G401 (cell line): ENCODE measurements at places on chromosomes 4 and X. TPM values are rescaled to one million over a fixed set of nuclear protein-coding genes. Genes with fewer than 3 reads are reported as not detected.

DNA sequence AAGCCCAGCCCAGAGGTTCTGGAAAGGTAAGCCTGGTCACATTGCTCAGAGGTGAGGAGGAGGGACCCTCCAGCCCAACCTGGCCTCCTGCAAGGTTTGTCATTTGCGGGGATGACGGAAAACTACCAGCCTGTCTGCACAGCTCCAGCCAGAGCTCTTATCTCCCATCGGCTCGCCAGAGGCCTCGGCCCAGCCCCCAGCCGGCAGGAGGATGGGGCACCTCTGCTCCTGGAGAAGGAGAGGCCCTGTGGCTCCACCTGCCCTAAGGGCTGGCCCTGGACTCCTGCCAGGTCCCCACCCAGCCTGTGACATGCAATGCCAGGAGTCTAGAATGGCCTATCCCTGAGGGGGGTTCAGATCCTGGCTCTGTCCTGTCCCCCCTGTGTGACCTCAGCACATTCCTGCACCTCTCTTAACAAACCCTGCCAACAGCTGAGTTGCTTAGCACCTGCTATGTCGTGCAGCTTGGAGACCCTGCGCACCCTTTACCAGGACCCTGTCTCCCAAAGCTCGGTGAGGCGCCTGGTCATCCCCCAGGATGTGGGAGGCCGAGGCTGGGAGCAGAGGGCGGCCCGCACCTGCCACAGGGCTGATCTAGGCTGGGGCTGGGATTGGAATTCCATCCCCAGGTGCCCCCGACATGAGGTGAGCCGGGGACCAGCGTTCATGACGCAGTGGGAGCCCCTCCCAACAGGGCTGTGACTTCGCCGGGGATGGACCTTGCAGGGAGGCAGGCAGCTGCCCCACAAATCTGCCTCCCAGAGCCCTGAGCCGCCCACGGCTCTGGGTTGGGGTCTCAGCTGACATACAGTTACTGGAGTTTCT is 14.4 kb downstream of the ADRA2C start:
- no peak for DNase-seq

DNA sequence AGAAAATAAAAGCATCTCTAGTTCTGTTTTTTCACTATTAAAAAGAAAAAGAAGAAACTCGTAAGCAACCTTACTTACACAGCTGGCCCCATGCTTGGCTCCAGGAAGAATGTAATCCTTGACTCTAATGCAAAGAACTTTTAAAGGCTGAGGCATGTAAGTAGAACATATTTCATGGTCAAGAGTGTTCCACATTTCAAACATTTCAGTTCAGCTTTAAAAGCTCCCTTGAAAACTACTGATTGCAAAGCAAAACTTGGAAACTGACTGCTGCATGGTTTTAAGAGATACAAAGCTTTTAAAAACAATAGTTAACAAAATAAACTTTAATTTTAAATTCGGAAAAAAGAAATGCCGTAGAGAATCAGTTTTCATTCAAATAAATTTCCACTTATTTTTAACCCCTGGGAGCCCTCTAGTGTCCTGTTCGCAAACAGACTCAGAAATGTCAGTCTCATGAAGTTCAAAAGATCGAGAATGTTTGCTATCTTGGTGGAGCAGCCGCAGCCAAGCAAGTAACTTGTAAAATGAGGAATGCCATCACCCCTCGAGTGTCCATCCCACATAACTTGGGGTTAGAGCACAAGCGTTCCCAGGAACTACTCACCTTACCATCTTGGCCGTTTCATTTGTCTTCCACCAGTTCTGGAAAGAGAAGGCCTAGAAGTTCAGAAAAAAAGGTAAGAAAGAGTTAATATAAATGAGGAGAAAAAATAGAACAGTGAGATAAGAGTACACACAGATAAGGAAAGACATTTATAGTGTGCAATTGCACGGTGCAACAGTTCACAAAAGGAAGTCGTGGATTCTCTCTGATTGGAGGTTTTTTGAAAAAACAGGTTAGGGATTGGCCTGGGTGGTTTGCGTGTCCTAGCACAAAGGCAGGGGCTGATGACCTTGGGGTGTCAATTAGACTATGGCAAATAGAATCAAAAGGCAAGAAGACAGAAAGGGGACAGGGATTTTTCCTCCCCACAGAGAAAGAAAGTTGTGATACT is at the start of gene GASK1B:
Gene GASK1B (minus strand): TSS at position 765 of the 998 bp plus-strand sequence. CDS start 1,650 bp downstream, outside the sequence.
- DNase-seq = peak; percentile 38

GRCh38 chrX:39242187-39242586 is 440.9 kb downstream of the MID1IP1 start:
- DNase-seq = peak; percentile 39

- no peak for DNase-seq
Observed at GRCh38 chr4:139596034-139596683, 40.1 kb upstream of the SETD7 start.

GRCh38 chr4:931194-931959 is 739 bp downstream of the GAK start:
- DNase-seq = no peak

- no peak for DNase-seq
Observed at GRCh38 chr4:39029752-39030694, 2.2 kb downstream of the TMEM156 start.

GRCh38 chrX:57918750-57919436 is 8.6 kb upstream of the ZXDA start:
- DNase-seq = peak; percentile 48

DNA sequence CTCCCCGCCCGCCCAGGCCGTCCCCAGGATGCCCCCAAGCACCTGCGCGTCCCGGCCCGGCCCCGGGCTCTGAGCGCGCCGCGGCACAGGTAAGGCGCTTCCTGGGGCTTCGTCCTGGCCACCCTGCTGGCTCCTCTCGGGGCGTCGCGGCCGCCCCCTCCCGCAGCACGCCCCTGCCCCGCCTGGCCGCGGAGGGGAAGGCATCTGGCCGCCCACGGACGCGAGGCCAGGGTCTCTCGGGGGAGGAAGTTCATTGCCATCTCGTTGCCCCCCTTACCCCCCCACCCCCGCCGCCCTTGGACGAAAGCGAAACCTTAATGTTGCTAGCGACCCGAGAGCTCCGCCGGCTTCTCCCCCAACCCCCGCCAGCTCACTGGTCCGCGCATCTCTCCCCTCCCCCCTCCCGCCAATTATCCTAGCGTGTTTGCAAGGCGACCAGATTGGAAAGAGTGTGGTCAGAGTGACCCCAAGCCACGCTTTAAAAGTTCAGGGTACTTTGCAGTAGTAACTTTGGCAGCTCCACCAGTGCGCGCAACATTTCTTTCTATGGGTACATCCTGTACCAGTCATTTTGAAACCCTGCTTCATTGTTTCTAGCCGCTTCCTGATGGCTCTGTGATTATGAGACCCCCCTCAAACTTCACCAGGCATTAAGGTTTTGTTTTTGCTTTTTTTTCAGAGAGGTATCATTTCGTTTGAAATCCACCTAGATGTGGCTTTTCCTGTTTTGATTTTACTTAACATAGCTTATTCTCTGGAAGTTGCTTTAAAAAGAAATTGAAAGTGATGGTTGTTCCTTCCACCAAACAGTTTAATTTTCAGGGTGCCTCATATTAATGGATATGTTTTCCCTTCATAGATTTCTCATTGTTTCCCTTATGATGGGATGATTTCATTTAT is 626 bp downstream of the TBC1D1 start:
- DNase-seq = peak; percentile 24

DNA sequence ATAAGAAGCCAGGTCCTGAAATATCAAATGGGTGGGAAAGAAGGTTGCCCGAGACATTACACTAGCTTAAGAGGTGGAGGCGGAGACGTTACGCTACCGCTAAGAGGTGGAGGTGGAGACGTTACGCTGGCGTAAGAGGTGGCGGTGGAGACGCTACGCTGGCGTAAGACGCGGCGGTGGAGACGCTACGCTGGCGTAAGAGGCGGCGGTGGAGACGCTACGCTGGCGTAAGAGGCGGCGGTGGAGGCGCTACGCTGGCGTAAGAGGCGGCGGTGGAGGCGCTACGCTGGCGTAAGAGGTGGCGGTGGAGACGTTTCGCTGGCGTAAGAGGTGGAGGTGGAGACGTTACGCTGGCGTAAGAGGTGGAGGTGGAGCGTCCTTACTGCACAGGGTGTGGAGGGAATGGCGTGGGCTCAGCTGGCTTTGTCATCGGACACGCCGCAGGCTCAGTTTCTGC is 12.8 kb downstream of the CYP4V2 start:
- peak; percentile 75 for DNase-seq

DNA sequence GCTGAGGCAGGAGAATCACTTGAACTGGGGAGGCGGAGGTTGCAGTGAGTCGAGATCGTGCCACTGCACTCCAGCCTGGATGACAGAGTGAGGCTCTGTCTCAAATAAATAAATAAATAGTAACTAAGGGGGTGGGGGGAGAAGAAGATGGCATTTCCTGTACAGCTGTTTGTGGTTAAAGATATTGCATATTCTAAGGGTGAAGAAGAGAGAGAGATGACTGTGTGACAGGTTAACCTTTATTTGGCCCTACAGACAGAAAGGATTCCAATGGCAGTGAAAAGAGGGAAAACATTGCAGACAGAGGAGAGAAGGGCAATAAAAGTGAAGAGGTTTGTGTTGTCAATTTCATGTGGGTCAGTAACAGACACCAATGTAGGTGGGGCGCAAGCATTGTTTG is 9.4 kb downstream of the TASL start:
- no peak for DNase-seq

DNA sequence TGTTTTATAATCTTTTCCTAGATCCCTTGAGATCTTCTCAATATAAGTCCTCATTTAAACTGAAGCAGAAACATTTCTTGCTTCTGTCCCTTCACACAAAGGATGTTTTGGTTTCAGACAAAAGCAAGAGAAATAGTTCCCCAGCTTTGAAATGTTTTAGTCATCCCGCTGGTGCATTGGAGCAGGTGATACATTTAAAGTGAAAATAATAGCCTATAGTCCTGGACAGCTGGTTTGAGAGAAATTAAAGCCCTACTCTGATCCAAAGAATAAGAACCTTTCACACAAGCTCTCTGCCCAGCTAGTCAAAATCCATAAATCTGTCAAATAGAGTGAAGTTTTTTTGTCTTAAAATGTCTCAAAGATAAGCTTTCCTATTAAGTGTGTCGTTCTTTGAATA is 79.4 kb downstream of the LUZP4 start:
- DNase-seq = no peak

- no peak for DNase-seq
Observed at GRCh38 chr4:173524218-173525117, 5.6 kb downstream of the HAND2 start.

- DNase-seq = no peak
Observed at GRCh38 chr4:64777286-64777685, 368.0 kb upstream of the TECRL start.

GRCh38 chr4:184938871-184939270 is 79.4 kb upstream of the HELT start:
- no peak for DNase-seq

DNA sequence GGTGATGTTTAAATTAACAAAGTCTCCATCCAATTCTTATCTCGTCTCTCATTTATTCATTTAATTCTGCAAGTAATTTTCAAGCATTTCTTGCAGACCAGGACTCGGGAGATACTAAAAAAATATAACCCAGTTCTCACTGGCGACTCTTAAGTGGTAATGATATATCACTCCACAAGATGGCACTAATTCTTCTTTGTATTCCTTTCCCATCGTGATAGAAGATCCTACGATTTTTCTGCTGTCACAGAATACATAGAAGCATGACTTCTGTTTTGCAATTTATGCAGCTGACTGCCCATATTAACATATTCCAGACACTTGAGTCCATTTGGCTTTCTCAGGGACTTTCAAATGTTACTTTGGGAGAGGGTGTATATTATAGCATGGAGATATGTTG is 64.0 kb upstream of the FGF13 start:
- peak; percentile 6 for DNase-seq

- no peak for DNase-seq
Observed at GRCh38 chr4:19803406-19803805, 448.3 kb upstream of the SLIT2 start.

- no peak for DNase-seq
Observed at GRCh38 chr4:69951602-69952001, 13.9 kb downstream of the CSN2 start.

- DNase-seq = no peak
Observed at GRCh38 chr4:2295500-2295899, 33.6 kb upstream of the MXD4 start.

DNA sequence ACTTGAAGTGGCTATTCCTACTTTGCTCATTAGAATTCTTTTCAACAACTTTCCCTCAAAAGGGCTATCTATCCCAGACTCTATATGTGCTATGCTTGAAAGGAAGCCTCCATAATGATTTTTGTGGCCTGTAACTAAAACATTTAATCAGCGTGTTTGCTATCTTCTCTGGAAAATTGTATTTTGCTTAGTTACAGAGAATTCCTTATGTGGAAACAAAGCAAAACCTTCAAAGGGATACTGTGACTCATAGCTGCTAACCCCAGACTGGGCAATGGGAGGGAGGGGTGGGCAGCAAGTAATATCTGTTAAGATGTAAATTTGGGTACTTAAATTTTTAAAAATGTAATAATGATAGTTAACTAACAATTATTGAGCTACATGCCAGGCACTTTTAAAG is 3.7 kb downstream of the SLC25A14 start:
- no peak for DNase-seq

DNA sequence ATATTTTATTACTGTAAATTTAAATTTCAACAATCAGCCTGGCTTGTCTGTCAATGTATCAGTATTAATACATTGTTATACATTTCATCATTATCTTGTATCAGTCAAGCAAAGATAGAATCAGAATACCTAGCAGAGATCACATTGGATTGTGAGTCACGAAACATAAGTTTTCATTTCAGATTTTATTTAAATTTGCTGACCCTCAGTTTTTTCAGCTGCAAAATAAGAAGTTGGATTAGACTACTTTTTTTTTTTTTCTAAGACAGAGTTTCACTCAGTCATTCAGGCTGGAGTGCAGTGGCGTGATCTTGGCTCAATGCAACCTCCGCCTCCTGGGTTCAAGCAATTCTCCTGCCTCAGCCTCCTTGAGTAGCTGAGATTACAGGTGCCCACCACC is 33.4 kb upstream of the NKX3-2 start:
- DNase-seq = no peak

DNA sequence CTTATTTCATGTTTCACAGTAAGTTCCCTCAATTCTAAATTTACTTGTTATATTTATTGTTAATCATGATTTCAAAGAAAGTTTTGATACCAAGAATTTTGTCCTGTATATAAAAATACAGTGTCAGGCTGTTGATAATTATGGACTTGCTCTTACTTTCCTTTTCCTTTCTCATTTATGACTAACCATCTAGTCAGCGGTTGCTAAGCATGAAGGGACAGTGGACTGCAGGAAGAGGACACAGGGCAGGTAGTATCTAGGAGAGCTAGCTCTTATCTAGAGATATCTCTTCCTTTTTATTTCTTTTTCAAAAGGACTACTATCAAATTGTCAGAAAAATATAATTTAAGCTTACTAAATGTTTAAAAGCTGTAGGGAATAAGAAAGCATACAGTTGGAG is 1.6 kb downstream of the OPRPN start:
- DNase-seq = no peak

GRCh38 chrX:115255003-115255402 is 21.1 kb upstream of the LRCH2 start:
- no peak for DNase-seq

Gene CUL4B
- 18.8 and 21.3 TPM in 2 replicates for total RNA-seq

Gene PRR32
- total RNA-seq = not detected in 2 replicates

Gene HDAC8
- 23.3 and 47.9 TPM in 2 replicates for total RNA-seq

Gene SMIM10L2A
- total RNA-seq = not detected in 2 replicates

Gene CPZ
- total RNA-seq = not detected in 2 replicates

Gene ETNPPL
- not detected in 2 replicates for total RNA-seq

Gene PDCL2
- total RNA-seq = not detected in 2 replicates

Gene FRMPD3
- not detected in 2 replicates for total RNA-seq

Gene UGT8
- not detected in 2 replicates for total RNA-seq

Gene NUP54
- total RNA-seq = 78.2 and 130 TPM in 2 replicates

Gene SMR3B
- not detected in 2 replicates for total RNA-seq

Gene SULT1B1
- not detected in 2 replicates for total RNA-seq

Gene NUDT11
- 3.0 and 3.1 TPM in 2 replicates for total RNA-seq

Gene PLAC1
- 0.47 TPM in 1 of 2 replicates, not detected in the other for total RNA-seq

Gene PDLIM3
- 9.5 and 15.7 TPM in 2 replicates for total RNA-seq

Gene F8A2
- total RNA-seq = 0.62 TPM in 1 of 2 replicates, not detected in the other
